ENCODE measurements at places on chromosomes 4 and X.

GRCh38 chr4:109435635-109436034, 2.0 kb downstream of the SEC24B start:
- DNase-seq, result no peak

DNA sequence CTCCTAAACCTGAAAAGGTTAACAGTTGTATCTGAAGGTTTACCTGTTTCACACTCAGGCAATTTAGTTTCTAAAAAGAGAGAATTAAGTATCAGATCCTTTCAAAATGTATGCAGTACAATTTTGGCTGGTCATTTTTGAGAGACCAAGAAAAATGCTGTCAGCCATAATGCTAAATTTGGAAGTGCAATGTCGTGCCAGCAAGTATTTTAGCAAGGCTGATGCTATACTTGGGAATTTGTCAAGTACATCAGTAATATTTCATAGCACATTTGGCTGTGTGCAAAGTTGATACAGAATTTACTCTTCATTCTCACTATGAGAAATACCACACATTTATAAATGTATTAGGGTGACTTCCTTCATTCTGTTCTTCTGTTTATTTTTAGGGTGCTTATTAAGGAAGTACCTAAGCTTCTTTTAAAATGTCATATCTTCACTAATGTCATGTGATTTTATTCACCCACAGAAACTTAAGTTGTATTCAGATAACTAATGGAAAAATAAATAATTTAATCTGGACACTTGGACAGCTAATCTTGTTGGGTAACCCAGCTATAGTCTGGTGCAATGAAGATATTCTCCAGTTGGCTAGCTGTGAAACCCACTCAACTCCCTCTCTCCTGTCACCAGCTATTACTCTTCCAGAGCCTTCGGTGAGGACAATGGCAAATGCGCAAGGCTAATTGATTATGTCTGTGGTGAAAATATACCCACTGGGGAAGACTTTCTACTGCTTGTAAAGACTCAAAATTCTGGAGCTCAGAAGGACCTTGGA, 84.2 kb upstream of the TLL1 start:
- DNase-seq, result no peak

DNA sequence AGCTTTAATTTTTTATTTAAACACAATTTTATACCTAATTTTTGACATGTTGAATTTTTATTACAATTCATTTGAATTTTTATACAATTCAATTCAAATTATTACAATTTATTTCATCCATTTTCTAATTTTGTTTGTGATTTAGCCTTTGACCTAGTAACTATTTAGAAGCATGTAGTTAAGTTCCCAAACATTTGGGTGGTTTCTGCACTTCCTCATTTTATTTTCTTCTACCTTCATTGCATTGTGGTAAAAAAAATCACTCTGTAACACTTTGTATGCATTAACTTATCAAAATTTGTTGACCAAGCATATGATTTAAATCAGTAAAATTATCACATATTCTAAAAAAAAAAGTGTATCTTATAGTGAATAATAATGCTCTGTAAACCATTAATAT, 928.9 kb downstream of the ARAP2 start:
- no peak for DNase-seq

DNA sequence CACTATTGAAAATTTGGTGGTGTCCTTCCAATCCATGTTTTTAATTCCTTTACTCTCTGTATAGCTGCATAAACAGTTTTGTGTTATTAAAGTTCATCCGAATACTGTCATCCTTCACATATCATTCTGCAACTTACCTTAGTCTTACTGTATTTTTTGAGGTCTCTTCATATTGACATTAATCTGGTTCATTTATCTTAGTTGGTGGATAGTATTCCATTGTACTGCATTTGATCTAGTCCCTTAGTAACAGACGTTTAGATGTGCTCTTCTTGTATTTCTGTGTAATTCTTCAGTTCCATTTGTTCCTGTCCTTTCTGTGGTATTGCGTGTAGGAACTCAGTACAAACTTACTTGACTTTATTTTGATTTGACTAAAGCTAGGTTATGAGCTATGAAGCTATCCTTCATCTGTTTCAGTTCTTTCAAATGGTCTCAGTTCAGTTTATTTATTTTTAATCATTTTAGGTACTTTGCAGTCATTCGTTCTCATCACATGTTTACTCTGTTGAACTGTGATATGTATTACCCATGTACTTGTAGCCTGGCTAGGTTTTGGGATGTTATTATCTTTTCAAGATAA, 41.3 kb downstream of the RAPGEF2 start:
- no peak for DNase-seq

DNA sequence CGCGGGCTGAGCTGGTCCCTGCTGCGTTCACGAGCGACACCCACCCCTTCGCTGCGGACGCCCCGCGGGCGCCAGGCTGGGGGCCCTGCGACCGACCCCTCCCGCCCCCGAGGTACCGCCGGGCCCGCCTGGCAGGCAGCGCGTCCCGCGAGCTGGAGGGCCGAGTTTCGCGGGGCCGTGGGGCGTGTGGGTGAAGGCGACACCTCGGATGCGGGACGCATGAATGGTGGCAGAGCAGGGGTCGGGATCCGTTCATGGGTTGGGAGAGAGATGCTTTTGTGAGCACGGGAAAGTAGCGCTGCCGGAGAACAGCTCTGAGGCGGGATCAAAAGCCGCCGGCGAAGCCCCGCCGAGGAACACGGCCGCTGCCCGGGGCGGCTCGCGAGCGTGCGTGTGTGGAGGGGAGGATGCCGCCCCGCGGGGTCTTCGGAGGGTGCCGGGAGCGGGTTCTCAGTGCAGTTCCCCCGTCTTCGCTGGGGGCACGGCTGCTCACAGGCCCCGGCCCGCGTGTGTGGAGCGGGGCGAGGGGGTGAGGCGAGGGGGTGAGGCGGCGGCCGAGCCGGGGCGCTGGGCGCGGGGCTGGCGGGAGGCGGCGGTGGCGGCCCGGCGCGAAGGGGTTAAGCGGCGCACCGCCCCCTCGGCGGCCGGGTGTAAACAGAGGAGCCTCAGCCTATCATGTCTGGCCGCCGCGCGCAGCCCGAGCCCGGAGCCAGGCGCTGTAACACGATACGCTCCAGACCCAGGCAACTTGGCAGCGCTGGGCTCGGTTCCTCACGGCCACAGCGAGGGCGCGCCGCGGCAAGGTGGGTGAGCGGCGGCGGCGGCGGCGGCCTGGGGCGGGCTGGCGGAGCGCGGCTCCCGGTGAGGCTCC, 205.3 kb downstream of the TENM3 start:
- DNase-seq, result peak; percentile 49

DNA sequence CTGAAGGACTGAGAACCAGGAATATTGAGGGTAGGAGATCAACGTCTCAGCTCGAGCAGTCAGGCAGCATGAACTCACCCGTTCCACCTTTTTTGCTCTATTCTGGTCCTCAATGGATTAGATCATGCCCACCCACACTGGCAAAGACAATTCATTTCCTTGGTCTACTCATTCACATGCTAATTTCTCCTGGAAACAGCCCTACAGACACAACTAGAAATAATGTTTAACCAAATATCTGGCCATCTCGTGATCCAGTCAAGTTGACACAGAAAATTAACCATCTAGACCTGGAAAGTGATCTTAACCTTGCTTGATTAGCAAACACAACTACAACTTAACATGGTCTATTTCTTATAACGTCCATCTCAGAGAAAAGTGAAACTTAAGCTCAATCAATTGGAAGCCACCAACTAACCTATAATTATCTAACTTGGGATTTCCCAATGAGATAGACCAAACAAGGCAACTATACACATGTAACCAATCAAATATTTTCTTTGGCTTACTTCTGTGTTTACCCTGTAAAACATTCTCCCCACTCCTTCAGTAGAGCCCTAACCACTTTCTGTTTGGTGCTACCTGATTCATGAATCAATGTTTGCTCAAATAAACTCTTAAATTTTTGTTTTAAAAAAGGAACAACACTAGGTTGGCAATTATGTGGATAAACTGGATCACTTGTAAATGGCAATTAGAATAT, 69.7 kb upstream of the MAMLD1 start:
- no peak for DNase-seq

GRCh38 chrX:39705290-39705689, 392.5 kb downstream of the BCOR start:
- peak; percentile 54 for DNase-seq

DNA sequence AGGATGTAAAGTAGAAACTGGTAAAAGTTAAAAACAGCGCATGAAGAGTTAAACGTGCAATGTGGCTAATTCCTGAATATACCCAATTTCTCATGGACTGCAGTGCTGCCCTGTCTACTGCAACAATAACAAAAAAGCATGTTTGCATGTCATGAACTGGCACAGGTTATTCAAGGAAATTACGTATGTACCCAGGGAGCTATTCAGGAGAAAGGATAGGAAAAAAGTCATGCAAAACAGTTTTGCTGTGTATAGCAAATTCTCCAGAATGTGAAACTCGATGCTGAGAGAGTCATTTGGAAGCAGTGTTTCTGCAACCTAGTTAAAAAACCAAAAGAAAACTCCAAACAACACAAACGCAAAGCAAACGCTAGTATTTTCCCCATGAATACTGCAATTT, 381.5 kb upstream of the PRKX start:
- DNase-seq, result no peak

- DNase-seq, result no peak
Observed at GRCh38 chr4:15716115-15716514, 13.2 kb downstream of the BST1 start.

DNA sequence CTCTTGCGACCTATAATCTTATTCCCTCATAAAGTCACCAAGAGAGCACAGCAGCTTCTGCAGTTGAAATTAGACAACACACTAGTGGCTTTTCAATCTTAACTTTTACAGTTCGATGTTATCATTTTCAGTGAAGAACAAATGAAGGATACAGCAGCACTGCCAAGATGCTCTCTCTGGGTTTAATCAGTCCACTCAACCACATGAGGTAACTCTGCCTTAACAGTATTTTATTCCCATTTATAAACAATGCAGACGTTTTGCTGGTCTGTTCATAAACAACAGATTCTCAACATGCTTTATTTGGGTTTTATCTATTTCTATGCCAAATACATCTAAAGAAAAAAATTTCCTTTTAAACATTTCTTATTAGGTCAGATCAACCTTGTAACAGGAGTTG, 646.0 kb upstream of the FAM241A start:
- DNase-seq, result no peak

DNA sequence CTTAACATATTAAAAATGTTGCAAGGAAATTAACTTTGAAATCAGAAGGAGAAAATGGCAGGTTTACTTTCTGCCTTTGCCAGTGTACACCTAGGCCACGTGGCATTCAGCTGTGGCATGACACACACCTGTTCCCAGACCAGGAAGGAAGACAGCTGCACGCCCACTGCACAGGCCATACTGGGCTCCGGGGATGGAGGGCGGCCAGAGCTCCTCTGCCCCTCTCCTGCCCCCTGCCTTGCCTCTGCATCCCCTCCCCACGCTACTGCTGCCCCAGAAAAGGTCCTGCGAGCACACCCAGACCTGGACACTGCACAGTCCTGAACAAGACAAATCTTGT, 68.4 kb downstream of the GATB start:
- DNase-seq, result no peak

DNA sequence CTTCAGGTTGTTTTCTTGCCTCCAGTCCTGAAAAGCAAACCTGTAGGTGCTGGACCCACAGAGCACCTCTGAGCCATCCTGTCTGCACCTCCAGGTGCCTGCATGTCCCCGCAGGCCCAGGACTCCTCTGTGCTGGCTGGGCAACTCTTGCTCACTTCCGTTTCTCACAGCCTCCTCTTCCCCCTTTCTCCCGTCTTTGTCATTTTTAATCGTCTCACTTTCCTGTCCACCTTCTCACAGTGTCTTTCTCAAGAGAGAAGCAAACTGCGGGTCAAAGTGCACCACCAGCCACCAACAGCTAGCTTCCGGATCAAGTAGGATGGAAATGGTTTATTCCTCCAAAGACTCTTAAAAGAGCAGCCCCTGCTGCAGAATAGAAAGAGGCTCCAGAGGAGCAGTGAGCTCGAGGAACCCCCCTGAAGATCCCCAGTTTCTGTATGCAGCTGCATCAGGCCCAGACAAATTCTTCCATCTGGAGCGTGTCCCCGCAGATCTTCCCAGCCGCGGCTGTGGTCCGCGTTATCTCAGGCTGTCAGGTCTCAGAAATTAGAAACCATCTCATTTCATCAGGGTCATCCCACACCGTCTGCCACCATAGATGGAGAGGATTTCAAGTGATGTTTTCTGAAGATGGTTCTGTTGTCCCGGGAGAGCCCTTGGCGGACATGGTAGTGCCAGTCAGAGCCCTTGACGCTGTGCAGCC, 87.7 kb downstream of the FHDC1 start:
- no peak for DNase-seq

DNA sequence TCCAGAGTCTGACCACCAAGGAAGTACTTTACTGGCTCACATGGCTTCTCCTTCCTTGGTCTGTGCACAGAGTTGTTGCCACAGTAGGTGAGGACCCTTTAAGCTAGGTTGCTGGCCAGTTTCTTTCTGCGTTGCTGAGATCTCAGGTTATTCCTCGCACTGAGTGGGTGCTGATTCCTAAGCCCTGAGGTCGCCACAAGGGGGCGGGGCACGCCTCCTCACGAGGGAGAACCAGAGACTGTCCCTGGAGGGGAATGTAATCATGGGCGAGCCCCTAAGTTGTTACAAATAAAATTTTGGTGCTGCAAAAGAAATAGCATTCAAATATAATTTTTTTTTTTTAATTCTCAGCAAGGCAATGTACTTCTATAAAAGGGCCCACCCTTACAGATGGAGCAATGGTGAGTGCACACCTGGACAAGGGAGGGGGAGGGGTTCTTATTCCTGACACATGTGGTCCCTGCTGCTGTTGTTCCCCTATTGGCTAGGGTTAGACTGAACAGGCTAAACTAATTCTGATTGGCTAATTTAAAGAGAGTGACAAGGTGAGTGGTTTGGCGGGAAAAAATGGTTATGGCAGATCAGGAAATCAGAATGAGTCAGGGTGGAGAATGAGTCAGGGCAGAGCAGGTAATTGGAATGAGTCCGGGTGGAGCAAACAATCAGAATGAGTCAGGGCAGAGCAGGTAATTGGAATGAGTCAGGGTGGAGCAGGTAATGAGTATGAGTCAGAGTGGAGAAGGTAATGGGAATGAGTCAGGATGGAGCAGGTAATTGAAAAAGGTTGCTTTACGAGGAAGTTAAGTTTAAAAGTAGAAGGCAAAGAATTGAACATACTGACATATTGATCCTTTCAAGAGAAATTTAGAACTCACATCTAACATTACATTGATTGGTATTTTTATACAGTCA, 107.5 kb downstream of the VSIG4 start:
- no peak for DNase-seq

DNA sequence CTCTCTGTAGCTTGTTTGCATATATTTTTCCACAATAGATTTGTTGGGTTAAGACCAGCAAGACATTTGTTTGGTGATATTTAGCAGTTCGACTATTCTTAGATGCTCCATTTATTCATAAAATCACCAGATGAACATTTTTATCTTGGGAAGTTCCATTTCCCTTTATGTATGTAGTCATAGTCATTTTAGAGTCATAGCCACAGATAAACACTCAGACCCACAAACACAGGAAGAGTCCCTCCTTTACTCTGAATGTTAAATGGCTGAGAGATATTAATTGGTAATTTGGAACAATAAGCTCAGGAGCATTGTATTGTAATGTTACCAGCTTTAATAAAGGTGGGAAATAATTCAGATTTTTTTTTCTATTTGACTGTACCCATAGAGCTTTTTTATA, 1608.7 kb downstream of the STIM2 start:
- no peak for DNase-seq

- DNase-seq, result no peak
Observed at GRCh38 chrX:47644557-47645091, 5.7 kb downstream of the ELK1 start.

All from GM04503 (cell line).